NCI-H460 (cell line): ENCODE measurements at places on chromosomes 3 and 15. TPM values are rescaled to one million over a fixed set of nuclear protein-coding genes. Genes with fewer than 3 reads are reported as not detected.

DNA sequence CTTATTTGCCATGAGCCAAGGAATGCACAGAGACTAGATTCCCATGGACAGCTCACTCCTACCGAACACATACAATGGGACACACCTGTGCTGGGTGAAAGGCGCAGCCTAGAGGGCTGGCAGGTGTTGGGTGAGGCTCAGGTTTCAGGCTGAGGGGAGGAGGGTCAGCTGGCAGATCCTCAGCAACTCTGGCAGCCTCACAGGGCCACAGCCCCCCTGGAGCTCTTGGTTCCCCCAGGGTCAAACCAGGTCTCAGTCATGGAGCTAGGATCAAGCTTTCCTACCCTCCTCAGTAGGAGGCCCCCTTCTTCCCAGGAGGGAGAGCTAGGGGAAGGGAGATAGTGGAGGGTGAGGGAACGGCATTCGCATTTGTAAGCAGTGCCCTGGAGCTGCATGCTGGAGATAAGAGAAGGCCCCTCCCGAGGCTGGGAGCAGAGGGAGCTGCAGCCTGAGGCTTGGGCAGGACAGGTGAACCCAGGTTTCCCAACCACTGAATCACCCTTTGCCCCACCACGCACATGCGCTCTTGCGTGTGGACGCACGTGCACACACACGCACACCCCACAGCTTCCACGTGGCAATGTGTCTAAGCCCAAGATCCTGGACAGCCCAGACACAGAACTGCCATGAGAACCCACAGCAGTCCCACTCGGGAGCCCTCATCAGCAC, 26.3 kb upstream of the TFRC start:
- no peak for DNase-seq

The GCSAM gene
- total RNA-seq: not detected in 2 replicates

GRCh38 chr3:117602058-117602644, 892.6 kb downstream of the TUSC7 start:
- no peak for DNase-seq

The TLR9 gene
- not detected in 2 replicates for total RNA-seq

DNA sequence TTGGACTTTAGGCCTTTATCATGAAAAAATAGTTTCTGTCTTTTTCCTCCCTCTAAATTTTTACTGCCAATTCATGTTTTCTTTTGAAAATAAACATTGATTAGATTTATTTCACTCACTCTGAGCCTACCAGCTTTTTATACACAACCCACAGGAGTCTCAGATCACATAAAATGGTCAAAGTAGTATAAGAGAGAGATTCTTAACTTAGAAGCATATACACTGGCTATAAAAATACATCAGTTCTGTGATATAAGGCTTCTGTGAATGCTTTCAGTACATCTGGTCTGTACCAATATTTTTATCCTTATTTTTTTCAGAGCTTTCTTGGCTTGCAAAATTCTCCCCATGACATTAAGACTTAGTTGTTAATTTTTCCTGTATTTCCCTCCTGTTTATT, 117.0 kb upstream of the PTX3 start:
- DNase-seq: no peak

GRCh38 chr15:53297828-53298227, 461.6 kb downstream of the WDR72 start:
- no peak for DNase-seq

GRCh38 chr15:72740219-72740618, 43.3 kb downstream of the ADPGK start:
- DNase-seq: no peak

GRCh38 chr15:46685681-46686080, 1031.6 kb upstream of the SEMA6D start:
- no peak for DNase-seq

- no peak for DNase-seq
Observed at GRCh38 chr3:193574488-193575070, 18.4 kb upstream of the OPA1 start.

GRCh38 chr15:96703794-96704550, 373.5 kb downstream of the NR2F2 start:
- no peak for DNase-seq

The EIF3J gene
- 48.6 and 61.8 TPM in 2 replicates for total RNA-seq

The CFAP161 gene
- total RNA-seq: not detected in 2 replicates

The PLD1 gene
- 27.9 and 33.5 TPM in 2 replicates for total RNA-seq

GRCh38 chr3:185789891-185790830, 34.7 kb downstream of the IGF2BP2 start:
- no peak for DNase-seq

- DNase-seq: no peak
Observed at GRCh38 chr3:166660962-166661361, 719.1 kb downstream of the ZBBX start.

GRCh38 chr3:180199417-180199995, 162.8 kb upstream of the PEX5L start:
- no peak for DNase-seq

- DNase-seq: no peak
Observed at GRCh38 chr15:43274136-43274535, 7.4 kb upstream of the TGM5 start.

DNA sequence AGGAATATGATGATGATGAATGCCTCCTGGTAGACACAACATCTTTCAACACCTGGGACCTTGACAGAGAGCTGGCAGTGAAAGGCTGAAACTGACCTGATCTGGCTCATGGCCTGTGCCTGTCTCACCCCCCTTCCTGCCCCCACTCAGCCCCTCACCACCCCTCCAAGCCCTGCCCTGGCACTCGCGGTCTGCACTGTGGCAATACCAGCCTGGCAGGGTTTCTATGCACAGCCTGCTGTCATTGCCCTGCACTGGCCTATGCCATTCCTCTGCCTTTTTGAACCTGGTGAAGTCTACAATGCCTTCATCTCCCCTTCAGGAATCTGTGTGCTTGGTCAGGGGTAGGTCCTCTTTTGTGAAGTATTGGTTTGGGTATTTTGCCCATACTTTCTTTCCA, 56.5 kb downstream of the ACAD9 start:
- no peak for DNase-seq

DNA sequence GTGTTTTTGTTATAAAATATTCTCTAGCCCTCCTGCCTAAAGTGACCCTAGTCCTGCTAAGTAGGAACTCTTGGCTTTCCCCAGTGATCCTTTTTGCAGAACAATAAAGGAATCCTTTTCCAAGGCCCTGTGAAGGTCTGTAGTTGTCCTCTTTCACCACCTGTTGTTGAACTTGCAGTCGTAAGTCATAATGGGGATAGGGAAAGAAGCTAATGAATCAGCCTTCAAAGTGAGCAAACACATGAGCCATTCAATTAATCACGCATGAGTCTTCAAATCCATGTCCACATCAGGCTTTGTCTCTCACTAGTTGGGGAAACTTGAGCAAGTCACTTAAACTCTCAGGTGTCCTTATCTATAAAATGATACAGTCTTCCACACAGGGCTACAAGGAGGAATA, 27.6 kb downstream of the ZNF860 start:
- no peak for DNase-seq

The ECE2 gene
- not detected in 2 replicates for total RNA-seq

GRCh38 chr3:158169091-158169491, 59.2 kb downstream of the RSRC1 start:
- no peak for DNase-seq

The CPNE4 gene
- 0.54 and 0.55 TPM in 2 replicates for total RNA-seq

DNA sequence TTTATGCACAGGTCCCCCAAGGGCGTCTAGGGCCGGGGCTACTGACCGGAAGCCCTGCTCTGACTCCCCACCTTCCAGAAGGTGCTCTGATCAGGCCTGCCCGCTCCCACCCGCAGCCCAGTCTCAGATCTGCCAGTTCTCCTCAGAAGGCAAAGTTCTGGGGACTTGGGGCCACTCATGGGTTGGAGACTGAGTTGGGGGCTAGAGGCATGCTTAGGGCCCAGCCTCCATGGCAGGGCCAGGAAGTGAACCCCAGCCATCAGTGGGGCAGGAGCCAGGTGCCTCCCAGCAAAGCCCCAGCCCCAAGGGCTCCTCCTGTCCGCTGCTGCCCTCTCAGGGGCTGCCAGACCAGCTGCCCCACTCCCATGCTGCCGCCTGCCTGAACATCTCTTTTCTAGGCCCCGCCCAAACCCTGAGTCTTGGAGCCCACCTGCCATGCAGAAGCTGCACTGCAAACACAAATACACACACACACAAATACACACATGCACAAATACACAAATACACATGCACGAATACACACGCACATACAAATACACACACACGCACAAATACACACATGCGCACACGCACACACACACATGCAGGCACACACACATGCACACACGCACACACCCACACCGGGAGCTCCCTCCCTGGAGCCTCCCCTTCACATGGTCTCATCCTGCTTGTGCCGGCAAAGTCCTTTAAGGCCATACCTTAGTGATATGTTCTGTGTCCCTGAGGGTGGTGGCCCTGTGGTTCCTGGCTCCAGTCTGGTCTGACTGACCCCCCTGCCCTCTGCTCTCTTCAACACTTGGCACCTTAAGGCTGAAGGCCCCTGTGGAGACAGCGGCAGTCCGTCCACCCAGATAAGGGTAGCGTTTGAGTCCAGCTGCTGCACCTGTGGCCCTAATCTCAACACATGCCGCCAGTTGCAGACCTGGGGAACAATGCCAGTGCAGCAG, 59.2 kb upstream of the KLF13 start:
- DNase-seq: no peak

DNA sequence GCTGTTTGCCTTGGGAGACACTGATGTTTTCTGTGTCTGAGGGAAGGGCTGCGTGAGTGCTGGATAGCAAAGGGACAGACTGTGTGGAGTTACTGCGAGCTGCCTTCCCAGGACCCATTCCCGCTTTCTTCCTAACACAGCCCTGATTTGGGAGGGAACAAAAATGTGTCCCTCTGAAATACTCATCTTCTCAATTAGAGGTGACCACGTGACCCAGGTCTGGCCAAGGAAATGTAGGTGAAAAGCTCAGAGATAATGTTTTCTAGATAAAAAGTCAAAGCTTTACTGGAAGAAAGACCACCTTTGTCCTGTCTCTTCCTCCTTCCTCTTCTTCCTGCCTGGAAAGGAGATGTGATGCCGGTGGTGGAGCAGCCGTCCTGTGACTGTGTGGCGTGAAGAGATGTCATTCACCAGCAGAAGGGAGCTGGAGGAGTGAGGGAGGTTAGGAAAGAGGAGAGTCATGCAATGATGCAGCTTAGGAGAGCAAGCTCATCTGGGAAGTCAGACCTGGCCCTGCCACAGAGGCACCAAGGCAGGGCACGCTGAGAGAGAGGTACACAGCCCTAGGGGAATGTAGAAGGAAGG, 105.6 kb downstream of the CHSY1 start:
- DNase-seq: no peak

DNA sequence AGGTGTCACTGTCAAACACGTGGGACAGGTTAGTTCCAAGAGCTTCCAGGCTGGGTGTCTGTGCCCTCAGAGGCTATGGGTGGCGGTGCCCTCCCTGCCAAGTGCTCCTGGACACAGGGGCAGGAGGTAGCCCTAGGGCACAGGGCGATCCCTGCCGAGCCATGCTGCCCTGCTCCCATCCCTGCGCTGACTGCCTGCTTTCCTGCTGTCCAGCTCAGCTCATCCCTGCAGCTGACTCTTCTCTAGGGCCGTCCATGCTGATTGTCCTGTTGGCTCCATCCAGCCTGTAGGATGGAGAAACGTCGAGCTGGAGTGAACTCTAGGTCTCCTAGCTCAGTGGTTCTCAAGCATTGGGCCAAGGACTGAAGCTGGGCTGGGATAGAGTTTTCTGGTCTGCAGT, 3.7 kb downstream of the PDIA5 start:
- no peak for DNase-seq

DNA sequence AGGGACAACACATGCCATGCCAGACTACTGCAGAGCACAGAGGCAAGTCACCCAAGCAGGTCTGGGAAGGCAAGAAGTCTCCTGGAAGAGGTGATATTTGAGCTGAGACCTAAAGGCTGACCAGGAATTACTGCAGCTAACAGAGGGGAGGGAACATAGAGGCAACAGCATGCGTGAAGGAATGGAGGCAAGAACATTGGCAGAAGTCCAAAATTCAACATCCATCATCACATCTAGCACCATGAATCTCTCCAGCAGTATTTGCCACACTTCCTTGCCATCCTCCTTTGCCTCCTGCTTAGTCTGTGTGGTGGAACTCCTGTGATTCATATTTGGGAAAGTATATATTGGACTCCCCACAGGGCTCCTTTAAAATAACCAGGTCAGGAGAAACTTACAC, 870 bp upstream of the TSEN2 start:
- DNase-seq: no peak

GRCh38 chr3:45398178-45398577, 9.8 kb downstream of the LARS2 start:
- no peak for DNase-seq

DNA sequence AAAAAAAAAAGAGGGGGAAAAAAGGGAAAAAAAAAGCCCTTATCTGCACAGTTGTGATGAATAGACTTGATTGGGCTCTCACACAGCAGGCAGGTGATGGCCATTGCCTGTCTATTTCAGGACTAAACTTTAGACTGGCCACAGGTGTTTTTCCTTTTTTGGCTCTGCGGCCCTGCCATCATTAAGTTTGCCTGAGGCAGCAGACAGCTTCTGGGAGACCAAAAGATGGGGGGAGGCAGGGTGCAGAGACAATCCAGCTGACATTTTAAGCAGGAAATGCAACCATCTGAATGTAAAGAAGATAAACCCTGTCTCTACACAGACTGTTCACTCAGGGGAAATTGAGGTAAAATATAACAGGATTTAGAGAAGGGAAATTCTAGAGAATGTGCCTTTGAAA, 295.0 kb upstream of the KCNH8 start:
- DNase-seq: no peak

DNA sequence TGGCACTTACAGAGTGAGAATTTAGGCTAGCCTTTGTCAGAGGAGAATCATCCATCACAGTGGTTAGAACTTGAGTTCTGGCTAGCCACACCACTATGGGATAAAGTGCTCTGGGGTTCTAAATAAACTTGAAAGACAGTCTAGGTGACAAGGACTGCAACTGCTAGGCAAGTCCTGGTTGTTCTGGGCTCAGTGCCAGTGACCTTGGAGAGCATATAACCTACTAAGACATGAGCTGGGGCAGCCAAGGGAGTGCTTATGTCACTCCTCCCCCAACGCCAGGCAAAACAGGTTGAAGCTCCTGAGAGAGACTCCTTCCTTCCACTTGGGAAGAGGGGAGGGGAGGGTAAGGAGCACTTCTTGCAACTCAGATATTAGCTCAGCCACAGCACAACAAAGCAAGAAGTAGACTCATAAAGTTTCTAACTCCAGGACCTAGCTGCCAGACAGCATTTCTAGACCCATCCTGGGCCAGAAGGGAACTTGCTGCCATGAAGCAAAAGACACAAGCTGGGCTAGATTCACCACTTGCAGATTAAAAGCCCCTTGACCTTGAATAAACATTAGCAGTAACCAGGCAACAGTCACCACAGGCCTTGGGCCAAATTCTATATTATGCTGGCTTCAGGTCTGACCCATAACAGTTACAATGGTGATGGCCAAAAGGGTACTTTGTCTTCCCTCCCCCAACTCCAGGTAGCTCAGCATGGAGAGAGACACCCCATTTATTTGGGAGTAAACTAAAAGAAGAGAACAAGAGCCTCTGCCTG, 963.7 kb downstream of the PLOD2 start:
- no peak for DNase-seq

- DNase-seq: peak; percentile 9
Observed at GRCh38 chr3:87771337-87772192, 287.2 kb downstream of the CGGBP1 start.

DNA sequence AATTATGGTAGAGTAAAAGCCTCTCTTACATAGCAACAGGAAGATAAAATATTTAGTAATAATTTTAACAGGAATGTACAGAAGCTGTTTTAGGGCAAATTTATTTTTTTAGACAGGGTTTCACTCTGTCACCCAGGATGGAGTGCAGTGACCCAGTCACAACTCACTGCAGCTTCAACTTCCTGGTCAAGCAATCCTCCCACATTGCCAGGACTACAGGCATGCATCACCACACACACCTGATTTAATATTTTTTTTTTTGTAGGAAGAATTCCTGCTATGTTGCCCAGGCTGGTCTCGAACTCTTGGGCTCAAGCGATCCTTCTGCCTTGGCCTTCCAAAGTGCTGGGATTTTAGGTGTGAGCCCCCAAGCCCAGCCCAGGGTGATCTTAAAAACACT, 61.1 kb downstream of the PCCB start:
- no peak for DNase-seq
